ENCODE measurements at places on chromosomes 16 and 17.

DNA sequence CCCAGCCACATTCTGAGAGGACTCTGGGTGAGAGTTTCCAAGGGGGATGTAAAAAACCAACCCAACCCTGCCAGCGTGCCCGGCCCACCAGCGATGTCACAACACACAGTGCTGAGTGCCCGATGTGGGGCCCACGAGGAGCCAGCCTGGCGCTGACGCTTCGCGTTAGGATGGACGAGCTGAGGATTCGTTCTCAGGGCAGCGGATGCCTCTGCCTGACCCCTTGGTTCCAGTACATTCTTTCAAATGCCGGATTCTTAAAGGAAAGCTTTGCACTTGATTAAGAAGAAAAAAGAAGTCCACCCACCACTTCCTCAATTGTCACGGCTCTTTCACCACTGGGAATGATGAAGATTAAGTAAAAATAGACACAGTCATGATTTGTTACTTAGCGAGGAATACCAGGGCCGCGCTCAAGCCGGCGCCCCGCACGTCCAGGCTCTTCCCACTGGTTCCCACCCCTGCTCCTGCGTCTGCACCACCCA, 79.4 kb downstream of the IRF8 start:
- no peak for DNase-seq

- no peak for DNase-seq
Observed at GRCh38 chr16:71254832-71255525, 24.5 kb upstream of the HYDIN start.

GRCh38 chr16:12811441-12812383, 8.0 kb upstream of the CPPED1 start:
- DNase-seq = no peak

DNA sequence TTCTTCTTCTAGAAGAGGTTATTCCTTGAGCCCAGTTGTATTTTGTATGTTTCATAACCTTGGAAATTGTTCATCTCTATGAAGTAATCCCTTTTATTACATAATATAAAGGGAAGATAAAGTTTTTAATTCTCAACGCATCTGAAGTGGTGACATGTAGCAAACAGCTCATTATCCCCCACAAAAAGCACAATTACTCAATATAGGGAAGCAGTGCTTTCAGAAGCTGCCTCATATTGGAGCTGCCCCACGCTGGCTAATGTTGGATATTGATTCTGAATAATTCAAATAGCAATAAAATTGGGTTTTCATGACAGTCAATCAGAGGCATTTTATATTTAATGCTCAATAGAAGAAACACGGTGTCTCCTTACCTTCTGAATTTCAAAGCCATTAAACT, 604.3 kb upstream of the RBFOX1 start:
- no peak for DNase-seq

GRCh38 chr16:77077256-77077922, 113.6 kb upstream of the MON1B start:
- no peak for DNase-seq

- no peak for DNase-seq
Observed at GRCh38 chr16:50467943-50468748, 80.0 kb upstream of the NKD1 start.

DNA sequence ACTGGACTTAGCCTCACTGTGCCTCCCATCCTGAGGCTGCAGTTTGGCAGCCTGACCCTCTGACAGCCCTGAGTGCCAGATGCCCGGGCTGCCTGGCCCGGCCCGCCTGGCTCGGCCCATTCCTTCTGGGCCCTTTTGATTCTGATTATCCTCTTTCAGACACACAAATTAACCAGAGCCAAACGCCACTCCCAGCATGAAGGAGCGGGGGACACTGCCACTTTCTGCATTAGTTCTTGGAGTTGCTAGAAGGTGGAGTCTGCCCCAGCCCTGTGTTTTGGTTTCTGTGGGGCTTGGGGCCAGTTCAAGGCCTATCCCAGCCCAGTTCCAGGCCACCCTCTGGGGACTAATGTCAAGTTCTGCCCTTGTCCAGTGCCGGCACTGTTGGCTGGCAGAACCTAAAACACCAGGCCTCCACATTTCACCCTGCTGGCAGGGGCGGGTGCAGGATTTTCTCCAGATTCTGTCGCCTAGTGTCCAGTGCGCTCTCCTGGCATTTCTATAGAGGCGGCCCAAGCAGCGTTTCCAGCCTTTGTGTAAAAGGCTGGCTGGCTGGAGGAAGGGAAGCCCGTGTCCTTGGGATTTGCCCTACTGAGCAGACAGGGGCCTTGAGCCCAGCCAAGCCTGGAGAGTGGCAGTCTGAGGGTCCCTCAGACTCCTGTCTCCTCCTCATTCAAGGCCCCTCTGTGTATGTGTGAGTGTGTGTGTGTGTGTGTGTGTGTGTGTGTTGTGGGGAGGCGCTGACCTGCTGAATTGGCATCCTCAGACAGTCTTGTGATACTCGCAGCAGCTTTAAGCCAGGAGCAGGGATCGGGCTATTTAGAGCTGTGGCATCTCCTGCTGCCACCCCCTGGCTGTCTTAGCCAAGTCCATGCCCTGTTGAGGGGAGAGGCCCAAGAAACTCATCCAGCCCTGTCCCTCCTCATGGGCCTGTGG, 21.4 kb downstream of the PLCD3 start:
- no peak for DNase-seq

GRCh38 chr16:13077816-13078215, 176.4 kb downstream of the SHISA9 start:
- DNase-seq = no peak

GRCh38 chr16:67968400-67969253, at the start of gene SLC12A4:
Gene SLC12A4, minus strand, starts transcription at chr16:67968637. Its CDS starts 84 bp downstream, at chr16:67968553.
- peak; percentile 86 for DNase-seq

DNA sequence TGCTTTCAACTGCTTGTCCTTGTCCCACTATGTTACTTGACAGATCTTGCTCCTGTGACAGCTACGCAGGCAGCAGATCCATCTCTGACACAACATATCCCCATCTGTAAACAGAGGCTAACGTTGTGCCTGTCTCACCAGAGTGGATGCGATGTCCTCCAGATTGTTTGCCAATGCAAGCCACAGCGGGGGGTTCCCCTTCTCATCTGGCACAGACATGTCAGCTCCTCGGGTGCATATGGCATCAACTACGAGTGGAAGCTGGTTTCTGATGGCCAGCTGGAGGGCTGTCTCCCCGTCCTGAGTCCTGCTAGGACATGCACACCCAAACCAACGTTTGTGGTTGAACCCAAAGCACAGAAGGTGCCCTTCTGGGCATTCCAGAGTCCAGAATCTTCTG, 39.0 kb downstream of the CYB5D2 start:
- DNase-seq = no peak

DNA sequence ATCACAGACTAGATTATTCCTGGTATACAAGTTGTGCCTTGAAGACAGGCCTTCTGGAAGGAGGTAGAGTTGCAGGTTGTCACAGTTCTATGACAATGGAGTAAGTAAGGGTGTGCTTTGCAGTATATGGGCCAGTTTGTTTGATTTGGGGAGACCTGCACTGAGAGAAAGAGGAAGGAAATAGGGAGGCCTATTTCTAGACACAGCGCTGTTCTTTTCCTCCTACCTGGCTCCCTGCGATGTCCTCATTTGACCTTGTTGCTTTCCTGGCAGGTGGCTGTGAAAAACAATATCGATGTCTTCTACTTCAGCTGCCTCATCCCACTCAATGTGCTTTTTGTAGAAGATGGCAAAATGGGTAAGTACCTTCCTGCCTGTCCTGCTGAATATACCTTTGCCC, 22.5 kb upstream of the RASL10B start:
- DNase-seq = no peak

- no peak for DNase-seq
Observed at GRCh38 chr17:40819528-40820125, 2.8 kb downstream of the KRT10 start.

DNA sequence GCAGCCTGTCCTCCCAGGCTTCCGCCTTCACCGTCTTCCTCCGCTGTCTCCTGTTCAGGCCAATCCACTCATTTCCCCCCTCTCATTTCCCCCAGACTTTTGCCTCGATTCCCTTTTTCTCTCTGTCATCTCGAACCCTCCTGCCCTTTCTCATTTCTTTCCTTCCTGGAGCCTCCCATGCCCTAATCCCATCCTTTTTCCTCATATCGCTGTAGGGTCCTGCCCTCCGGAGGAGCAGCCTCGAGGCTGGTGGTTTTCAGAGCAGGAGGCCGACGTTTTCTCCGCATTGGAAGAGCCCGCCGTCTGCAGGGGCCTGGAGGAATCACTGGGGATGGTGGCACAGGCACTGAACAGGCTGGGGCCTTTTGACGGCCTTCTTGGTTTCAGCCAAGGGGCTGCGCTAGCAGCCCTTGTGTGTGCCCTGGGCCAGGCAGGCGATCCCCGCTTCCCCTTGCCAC, 597 bp downstream of the OVCA2 start:
- no peak for DNase-seq

DNA sequence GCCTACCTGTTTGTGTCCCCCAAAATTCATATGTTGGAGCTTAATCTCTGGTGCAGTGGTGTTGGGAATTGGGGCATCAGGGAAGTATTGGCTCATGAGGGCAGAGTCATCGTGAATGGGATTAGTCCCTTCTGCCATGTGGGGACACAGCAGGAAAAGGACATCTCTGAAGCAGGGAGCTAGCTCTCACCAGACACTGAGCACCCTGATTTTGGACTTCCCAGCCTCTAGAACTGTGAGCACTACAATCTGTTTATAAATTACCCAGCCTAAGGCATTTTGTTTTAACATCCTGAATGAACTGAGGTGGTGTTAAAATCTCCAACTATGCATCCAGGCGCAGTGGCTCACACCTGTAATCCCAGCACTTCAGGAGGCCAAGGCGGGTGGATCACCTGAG, 206.0 kb downstream of the SEC14L1 start:
- DNase-seq = no peak

GRCh38 chr17:18076936-18077335, 10.8 kb upstream of the DRG2 start:
- DNase-seq = no peak

DNA sequence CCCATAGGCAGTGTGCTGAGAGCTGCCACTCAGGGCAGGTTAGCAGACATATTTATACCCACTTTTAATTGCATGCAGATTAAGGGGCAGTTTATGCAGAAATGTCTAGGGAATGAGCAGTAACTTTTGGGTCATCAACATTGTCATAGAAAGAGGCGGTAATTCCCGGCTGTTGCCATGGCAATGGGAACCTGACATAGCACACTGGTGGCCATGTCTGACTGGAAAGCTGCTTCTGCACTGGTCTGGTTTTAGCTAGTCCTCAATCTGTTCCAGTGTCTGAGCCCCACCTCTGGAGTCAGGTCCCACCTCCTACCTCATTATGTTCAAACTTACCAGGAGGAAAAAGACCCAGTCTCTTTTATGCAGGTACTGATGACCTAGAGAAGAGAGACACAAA, 31.5 kb upstream of the TNRC6C start:
- no peak for DNase-seq

DNA sequence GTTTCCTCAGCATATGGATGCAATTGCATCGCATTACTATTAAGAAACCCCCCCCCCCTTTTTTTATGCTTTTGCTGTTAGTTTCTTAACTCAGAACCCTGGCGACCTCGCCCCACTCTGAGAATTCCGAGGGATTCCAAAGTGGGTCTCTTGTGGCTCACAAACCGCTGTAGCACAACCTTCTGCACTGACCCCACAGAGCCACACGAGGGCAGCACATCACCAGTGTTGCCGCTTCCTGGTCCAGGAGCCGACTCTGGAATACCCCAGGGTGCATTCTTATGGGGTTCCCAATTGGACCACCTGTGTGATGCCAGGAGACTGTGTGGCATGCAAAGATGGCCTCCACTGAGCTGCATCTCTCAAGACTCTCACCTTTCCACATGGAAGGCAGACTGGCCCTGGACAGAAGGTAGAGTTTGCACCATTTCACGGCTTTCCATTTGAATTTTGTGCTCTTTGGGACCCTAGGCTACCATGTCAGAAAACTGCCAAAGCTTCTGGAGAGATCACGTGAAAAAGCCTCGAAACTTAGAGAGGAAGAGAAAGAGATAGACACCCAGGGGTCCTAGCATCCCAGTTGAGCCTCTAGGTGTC, 432.7 kb upstream of the ASIC2 start:
- no peak for DNase-seq
